ENCODE measurements at places on chromosomes 1 and 21. TPM values are rescaled to one million over a fixed set of nuclear protein-coding genes. Genes with fewer than 3 reads are reported as not detected.

The ARHGAP29 gene
- total RNA-seq: 35.1 TPM

The LCE3D gene
- total RNA-seq: not detected

- no peak for DNase-seq
These were observed 9.5 kb downstream of the LSS start for GRCh38 chr21:46218906-46219590.

GRCh38 chr1:1079408-1080121 is 5.5 kb upstream of the RNF223 start:
- DNase-seq: peak; percentile 72

The SLFNL1 gene
- not detected for total RNA-seq

DNA sequence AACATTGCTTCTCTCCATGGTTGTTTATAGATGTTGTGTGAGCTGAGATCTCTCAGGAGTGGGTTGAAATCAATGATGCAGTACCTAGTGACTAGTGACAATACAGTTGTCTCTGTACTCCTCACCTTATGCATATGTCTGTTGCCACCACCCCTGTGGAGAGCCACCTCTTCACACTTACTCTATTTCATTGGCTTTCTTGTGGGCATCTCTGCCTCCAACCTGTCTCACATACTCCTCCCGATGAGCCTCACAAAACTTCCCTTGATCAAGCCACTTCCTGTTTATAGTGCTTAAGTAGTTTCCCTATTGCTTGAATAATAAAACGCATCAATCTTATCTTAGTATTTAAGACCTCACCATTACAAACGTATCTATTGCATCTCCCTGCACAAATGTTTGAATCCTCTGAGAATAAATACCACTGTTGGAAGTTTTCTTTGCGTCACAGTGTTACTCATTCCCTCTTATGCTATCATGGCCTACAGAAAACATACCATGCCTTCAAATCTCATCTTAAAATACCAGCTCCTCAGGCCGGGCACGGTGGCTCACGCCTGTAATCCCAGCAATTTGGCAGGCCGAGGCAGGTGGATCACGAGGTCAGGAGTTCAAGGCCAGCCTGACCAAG is 54.7 kb upstream of the GREM2 start:
- no peak for DNase-seq
